Stimulated activated CD4-positive, alpha-beta T cell treated with anti-CD3 and anti-CD28 coated beads, Interleukin-4, amount 100 ng/mL, for 4 hours (primary cell): ENCODE measurements at places on chromosomes 5 and 9.
A peak's percentile ranks its signal among the peaks of the same experiment; 100 is the strongest.

GRCh38 chr9:92492781-92493401, 10.6 kb upstream of the ASPN start:
- no peak for DNase-seq

- no peak for DNase-seq
Measured at GRCh38 chr9:353077-353476, 138.4 kb downstream of the DOCK8 start.

DNA sequence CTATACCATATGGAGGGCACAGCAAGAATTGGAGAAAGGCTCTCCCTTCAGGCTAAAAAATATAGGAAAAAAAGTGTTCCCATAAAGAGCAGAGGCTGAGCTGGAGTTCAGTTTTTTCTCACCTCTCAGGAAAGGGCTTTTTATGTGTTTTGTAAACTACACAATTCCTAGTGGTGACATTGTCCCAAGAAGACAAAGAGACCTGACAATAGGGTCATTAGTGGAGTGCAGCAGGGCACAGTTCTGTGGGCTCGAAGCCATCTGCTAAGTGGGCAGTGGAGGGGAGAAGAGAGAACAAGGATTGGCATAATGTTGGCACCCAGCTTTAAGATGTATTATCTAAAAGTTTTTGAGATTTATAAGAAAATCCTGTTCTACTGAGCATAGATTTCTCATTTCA, 162.5 kb downstream of the HCN1 start:
- no peak for DNase-seq

GRCh38 chr9:102587281-102587680, 407.9 kb upstream of the CYLC2 start:
- DNase-seq = no peak

DNA sequence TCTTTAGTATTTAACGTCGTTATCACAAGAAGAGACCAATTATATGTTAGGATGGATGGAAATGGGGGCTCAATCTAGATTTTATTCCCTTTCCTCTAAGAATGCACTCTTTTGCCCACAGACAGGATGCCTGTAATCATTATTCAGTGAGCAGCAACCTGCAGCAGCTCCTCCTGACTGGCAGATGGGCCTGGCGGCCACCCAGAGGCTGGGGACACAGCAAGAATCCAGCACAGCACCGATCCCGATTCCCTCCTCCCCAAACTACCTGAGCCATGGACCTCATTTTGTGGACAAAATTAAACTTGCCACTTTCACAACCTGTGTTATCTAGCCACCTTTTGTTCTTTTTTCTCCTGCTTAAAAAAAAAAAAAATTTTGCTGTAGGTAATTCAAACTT, 101.0 kb downstream of the USP20 start:
- DNase-seq = no peak

GRCh38 chr9:88991066-88992034, at the start of gene S1PR3:
Gene S1PR3 (plus strand): TSS chr9:88991468. CDS start chr9:89001201, 9,733 bp downstream.
- peak; percentile 57 for DNase-seq

- DNase-seq = no peak
Measured at GRCh38 chr5:138952962-138953361, 77.8 kb upstream of the LRRTM2 start.

- DNase-seq = no peak
Measured at GRCh38 chr5:129698661-129699060, 49.2 kb upstream of the MINAR2 start.

DNA sequence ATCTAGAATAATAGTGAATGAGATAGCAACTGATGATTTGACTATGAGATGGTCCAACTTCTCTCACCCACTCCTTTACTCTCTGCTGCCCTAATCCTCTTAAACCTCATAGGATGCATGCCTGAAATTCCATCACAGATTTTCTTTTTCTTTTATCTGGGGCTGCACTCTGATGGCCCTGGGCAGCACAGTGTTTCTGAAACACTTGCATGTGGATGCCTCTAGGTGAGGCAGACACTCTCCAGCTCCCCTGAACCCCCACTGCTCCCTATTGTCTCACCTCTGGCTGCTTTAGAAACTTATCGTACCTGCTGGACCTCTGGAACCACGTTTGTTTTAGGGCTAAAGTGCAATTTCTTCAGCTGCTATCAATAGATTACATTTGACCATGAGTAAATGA, 67.5 kb downstream of the HTR4 start:
- no peak for DNase-seq
